ENCODE measurements at places on chromosomes 11 and 22.

GRCh38 chr11:30538251-30538650 lies 47.9 kb downstream of the MPPED2 start:
- no peak for DNase-seq

GRCh38 chr11:74647404-74647803 lies 55.0 kb downstream of the POLD3 start:
- DNase-seq: no peak

GRCh38 chr11:61113201-61113600 lies 10.9 kb downstream of the CD5 start:
- no peak for DNase-seq

DNA sequence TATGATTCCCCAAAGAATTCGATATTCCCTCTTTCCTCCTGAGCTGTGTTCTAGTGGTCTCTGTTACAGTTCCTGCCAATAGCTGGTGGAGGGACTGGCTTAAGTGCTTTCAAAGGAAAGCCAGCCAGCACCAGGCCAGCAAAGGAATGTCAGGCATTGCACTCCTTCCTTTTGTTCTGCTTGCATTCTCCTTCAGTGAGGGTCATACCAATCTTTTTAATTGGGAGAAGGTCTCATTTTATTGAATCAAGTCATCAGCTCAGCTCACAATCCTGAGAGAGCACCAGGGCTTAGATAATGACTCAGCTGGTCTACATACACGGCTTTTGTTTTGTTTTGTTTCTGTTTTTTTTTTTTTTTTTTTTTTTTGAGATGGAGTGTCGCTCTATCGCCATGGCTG lies 222.9 kb downstream of the NAV2 start:
- DNase-seq: no peak

DNA sequence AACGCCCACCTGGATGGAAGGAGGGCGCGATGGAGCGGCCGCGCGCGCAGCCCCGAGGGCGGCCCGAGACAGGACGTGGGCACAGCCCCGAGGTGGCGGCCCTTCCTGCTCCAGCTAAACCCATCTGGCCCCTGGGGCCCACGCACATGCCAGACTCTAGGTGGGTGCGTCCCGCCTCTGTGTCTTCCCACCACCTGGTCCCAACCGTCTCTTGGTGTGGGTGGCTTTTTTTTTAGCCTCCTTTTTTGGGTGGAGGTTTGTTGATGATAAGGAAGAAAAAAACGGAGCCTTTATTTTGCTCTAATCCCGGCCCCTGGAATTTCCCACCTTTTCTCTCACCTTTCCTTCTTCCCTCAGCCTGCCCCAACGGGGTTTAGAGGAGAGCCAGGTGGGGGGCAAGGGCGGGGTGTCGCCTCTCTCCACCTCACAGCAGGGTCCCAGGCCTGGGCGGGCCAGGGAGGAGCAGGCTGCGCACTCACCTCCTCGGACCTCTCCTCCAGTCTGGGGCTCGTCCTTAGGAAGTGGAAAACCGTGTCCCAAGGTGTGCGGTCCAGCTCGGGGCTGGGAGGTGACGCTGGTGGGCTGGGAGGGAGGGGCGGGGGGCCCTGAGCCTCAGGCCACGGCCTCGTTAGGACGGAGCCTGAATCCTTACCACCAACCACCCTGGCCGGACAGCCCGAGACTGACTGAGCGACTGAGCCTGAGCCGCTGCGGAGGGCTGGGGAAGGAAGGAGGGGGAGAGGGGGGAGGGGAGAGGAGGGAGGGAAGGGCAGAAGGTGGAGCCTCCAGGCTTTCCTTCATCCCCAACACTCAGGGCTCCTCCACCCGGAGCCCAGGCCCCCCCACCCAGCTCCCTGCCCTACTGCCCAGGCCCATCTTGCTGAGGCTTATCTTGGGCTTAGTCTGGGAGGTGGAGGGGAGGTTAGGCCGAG lies at the start of gene SOX10:
TSS of gene SOX10 (minus strand) at position 696 of the 932 bp plus-strand sequence. CDS start 771 bp downstream, outside the sequence.
- no peak for DNase-seq

DNA sequence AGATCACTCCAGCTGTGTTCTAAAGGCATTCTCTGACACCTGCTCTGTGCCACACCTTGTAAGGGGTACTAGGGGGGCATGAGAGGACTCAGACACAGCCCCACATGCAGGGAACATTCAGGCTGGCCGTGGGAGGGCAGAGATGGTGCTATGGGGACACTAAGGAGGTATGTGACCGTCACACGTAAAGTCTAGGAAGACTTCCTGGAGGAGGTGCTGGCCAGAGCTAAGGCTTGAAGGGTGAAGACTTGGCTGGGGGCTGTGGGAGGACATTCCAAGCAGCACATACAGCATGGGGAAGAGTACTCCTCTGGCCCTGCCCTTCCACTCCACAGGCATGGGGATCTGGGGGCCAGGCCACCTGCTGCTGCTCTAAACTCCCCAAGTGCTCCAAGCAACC lies 48.5 kb upstream of the TCF20 start:
- no peak for DNase-seq

DNA sequence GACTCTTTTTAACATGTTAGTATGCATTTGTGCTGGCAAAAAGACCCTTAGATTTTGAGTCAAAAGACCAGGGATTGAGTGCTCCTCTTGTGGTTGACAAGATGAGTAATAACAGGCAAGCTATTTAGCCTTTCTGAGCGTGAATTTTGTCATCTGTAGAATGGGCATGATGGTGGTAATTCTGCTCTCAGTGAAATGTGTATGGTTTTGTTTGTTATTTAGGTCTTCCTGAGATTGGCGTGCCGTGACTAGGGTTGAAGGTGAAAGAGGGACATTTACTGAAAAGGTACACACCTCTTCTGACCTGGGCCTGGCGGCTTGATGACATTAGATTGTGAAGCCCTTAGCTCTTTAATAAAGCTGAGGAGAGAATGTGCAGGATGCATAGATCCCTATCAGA lies 8.4 kb upstream of the CEP295 start:
- DNase-seq: no peak

DNA sequence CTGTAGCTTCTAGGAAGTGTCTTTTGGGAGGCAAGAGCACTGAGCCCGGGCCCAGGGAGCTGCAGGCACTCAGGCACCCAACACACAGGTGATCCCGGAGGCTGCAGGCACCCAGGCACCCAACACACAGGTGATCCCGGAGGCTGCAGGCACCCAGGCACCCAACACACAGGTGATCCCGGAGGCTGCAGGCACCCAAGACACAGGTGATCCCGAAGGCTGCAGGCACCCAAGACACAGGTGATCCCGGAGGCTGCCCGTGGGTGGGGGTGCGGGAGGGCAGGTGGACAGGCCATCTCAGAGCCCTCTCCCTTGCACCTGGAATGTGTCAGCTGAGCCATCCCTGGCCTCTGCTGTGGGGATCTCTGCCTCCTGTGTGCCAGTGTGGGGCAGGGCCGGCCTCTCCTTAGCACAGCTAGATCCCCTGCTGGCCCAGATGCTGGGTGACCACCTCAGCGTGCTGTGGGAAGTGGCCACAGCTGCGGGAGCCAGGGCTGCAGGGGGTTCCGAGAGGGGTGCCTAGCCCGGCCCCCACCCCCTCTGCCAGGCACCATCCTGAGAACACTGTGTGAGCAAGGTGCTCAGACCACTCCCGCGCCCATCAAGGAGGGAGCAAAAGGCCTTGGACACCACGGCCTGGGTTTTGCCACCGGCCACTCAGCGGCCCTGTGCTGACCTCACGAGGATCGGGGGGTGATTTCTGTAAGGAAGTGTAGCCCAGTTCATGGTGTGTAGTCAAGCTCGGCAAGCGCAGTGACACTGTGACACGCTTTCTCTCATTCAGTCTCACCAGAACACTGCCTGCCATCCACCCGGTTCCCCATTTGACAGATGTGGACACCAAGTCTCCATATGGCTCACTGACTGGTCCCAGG lies 14.2 kb downstream of the MRGPRG start:
- no peak for DNase-seq

GRCh38 chr22:47375621-47376321 lies 613.3 kb downstream of the TBC1D22A start:
- no peak for DNase-seq

DNA sequence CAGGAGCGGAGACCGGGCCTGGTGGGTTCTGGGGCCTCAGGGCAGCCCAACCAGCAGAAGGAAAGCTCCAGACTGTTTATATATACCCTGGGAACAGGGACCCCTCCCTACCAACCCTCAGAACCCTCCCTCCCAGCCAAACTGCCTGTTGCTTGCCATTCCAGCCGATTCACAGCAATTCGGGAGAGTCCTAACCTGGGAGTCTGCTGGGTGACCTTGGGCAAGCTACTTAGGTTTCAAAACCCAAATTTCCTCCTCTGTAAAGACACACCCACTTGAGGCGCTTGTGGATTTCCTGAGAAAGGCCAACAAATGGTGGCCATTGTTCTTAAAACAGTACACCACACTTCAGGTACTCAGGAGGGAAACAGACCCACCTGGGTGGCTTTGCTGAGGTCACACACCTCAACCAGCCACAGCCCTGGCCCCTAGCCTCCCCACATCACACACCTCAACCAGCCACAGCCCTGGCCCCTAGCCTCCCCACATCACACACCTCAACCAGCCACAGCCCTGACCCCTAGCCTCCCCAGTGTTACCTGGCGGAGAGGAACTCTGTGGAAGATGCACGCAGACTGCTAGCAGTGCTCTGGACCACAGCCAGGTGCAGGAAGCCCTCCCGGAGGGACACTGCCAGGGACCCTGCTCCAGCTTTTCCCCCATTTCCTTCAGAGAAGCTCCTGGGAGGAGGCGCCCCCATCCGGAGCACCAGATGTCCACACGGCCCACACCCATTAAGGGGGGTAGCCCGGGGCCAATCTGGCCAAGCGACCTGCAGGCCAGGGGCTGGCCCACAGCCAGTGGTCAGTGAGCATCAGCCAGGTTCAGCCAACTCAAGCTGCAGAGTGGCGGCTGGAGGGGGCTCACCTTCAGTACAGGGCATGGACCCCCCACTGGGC lies 6.2 kb downstream of the SHISA8 start:
- DNase-seq: no peak

DNA sequence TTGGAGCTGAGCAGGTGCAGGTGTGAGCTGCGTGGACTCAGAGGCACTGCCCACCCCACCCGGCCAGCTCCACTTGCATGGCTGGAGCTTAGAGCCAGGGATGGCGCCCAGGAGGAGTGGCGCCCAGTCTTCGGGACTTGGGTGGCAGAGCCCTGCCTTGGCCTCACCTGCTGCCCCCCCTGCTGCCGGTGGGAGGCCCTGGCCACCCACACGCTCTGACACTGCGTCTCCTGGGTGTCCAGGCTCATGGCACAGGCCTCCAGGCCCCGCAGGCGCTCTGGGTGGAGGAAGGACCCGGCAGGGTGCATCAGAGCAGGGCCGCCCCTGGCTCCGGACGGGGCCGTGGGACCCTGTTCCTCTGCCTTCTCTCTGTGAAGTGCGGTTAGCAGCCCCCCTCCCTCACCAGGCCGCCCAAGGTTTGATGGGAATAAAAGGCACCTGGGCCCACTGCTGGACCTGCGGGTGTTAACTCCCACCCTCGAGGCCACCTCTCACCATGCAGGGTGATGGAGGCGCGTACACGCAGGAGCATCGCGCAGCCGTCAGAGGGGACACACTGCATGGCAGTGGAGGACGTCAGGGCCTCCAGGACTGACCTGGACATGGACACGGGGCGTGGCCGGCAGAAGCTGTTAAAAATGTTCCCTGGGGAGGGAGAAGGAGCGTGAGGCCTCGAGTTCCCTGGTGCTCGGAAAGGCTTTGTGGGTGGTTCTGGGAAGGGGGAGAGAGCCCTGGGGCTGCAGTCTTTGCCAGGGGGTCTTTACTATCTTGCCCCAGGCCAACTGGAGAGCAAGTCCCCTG lies 11.8 kb downstream of the IL17REL start:
- DNase-seq: no peak
